ENCODE measurements at places on chromosomes 2 and 18.

GRCh38 chr2:20093263-20094141 lies 42.1 kb upstream of the LAPTM4A start:
- DNase-seq, result no peak

DNA sequence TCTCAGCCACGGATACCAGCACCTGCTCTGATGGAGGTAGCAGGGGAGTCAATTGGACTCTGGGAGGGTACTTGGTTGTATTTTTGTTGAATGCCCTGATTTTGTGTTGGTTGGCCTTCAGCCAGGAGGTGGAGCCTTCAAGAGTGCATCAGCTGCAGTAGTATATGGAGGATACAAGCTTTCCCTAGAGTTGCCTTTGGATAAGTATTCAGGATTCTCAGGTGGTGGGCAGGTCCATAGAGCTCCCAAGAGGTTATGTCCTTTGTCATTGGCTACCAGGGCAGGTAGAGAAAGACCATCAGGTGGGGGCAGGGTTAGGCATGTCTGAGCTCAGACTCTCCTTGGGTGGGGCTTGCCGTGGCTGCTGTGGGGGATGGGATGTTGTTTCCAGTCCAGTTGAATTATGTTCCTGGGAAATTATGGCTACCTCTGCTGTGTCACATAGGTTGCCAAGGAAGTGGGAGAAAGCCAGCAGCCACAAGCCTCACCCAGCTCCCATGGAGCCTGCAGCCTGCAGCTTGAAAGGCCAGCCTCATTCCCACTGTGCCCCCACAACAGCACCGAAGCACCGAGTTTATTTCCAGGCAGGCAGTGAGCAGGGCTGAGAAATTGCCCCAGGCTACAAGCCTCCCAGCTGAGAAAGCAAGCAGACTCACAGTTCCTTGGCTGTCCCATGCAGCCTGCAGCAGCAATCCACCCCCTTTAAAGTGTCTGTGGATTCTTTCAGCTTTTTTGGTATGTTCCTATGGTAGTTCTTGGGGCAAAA lies 38.6 kb upstream of the CHST9 start:
- no peak for DNase-seq

DNA sequence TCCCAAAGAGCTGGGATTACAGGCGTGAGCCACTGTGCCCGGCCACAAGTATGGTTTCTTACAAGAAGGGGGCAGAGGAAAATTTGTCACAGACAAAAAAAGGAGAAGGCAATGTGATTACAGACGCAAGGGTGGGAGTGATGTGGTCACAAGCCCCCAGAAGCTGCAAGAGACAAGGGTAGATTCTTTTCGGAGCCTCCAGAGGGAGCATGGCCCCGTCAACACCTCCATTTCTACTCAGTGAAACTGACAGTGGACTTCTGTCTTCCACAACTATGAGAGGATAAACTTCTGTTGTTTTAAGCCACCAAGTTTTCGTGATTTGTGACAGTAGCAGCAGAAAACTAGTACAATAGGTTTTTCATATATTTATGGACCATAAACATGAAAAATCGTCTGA lies 2.1 kb upstream of the TCF7L1 start:
- no peak for DNase-seq

- no peak for DNase-seq
These were observed 59.5 kb downstream of the DIPK1C start for GRCh38 chr18:74397572-74397971.

DNA sequence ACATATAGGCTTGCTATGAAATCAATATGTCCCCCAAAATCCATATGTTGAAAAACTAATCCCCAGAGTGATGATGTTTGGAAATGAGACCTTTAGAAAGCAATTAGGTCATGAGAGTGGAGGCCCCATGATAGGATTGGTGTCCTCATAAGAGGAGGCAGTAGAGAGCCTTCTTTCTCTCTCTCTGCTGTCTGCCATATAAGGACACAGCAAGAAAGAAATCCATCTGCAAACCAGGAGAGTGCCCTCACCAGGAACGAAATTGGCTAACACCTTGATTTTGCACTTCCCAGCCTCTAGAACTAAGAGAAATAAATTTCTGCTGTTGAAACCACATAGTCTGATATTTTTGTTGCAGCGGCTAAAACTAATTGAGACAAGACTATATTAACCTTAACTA lies 89.5 kb downstream of the NBAS start:
- no peak for DNase-seq

GRCh38 chr18:11522992-11523391 lies 86.4 kb upstream of the SLC35G4 start:
- no peak for DNase-seq

- no peak for DNase-seq
These were observed 18.4 kb downstream of the SIX3 start for GRCh38 chr2:44959855-44960254.

DNA sequence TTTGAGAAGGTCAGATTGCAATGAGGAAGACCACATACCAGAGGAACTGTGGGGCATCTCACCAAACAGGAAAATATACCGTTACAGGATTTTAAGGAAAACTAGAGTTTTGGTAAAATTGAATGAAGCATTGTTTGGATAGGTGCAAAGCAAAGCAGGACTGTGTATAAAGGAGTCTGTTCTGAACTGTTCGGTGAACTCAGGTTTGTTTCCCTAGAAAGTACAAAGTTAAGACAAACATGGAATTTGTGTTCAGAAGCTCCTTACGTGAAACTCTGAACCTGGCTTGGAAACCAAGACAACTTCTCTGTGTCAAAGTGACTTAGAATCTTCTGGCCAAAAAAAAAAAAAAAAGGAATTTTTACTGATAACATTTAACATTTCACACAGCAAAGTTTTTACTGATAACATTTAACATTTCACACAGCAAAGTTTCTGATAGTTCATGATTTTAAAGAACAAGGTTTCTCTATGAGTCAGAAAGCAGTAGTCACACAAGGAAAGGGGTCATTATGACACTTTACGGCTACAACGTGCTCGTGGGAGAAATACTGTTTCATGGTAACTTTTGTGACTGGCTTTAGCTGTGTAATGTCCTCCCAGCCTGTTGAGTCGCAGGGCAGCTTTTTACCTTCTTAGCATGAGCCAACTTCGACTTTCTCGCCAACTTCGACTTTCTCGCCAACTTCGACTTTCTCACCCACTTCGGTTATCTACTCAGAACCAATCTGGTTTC lies 21.2 kb upstream of the TET3 start:
- no peak for DNase-seq

DNA sequence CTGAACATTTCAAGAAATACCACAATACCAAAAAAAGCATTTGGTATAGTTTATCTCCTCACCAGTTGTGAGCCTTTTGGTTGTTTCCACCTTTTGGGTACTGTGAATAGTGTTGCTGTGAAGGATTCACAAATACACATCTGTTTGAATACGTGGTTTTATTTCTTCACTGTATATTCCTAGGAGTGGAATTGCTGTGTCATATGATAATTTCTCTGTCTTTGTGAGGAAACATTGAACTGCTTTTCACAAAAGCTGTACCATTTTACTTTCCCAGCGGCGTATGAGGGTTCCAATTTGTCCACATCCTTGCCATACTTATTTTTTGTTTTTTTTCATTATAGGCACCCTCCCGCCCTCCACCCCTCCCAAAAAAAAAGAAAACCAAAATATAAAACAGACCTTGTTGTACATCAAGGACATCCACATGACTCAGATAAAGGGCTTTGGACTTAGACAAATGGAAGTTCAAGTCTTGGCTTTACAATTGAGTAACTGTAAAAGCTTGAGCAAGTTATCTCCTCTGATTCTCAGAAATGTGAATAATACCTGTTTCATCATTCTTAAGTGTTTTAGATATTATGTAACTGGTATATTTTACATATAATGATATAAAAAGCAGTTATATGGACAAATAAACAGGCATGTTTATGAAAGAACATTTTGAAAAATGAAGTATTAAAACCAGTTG lies 19.0 kb downstream of the UBE2E3 start:
- DNase-seq, result no peak

DNA sequence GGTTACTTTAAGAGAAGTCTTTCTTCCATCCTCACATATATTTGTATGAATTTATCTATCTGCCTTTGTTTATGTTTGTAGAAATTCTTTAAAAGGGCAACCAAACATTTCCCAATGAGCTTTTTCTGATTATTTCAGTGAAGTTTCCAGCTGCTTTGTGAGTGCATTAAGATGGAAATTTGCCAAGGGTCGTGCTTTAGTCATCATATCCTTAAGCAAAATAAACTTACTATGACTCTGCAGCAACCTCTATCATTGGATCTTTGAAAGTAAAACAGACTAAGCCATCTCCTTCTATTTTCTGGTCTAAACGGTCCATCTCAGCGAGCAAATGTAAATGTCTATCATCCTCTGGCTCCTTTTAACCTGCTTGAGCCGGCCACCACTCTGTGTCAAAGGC lies 489.3 kb downstream of the SOX11 start:
- no peak for DNase-seq

- DNase-seq, result no peak
These were observed 28.9 kb downstream of the KLF7 start for GRCh38 chr2:207136874-207137273.

DNA sequence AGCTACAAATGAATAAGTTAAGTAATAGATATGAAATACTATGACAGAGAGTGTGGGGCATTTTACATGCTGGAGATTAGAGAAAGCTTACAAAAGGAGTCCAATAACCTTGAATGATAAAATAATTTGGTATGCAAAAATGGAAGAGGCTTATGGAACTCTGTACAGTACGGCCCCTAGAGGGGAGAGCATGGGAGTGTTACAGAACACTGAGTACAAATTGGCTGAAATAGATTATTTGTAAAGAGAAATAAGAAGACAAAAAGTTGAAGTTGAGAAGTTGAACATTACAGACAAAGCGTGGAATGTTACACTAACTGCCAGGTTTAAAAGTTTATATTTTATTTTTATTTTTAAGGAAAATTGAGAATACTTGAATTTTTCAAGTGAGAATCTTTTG lies 192.1 kb upstream of the DOK6 start:
- DNase-seq, result no peak

- DNase-seq, result no peak
These were observed 107.9 kb downstream of the B3GNT2 start for GRCh38 chr2:62303788-62304187.

GRCh38 chr2:188916736-188917135 lies 57.4 kb upstream of the COL3A1 start:
- no peak for DNase-seq

DNA sequence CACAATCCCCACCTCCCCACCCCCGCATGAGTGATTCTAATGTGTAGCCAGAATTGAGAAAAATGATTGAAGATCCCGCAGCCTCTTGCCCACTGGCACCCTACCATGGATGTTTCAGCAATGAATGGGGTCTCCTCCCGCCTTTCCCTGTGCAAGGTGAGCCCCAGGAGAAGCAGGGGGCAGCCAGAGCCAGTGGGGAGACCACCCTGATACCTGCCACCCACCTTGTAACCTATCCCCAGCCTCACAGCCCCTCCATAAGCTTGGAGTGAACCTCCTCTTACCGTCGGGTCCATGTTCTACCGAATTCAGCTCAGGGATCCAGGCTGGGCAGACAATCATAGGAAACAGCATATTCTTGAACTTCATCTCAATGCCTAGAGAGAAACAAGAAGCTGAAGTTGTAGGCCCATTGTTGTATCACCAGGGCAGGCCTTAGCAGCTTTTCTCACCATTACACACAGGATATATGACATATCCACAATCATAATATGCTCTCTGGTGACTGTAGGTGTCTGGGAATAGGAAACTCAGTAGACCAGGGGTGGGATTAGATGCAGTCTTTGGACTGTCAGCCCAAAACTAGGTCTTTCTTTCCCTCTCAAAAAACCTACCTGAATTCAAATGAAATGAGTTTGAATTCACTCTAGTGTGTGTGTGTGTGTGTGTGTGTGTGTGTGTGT lies 30.9 kb downstream of the XDH start:
- DNase-seq, result no peak

- no peak for DNase-seq
These were observed 145.6 kb downstream of the NRP2 start for GRCh38 chr2:205827809-205828365.

GRCh38 chr2:126719191-126719832 lies 63.4 kb downstream of the GYPC start:
- no peak for DNase-seq

DNA sequence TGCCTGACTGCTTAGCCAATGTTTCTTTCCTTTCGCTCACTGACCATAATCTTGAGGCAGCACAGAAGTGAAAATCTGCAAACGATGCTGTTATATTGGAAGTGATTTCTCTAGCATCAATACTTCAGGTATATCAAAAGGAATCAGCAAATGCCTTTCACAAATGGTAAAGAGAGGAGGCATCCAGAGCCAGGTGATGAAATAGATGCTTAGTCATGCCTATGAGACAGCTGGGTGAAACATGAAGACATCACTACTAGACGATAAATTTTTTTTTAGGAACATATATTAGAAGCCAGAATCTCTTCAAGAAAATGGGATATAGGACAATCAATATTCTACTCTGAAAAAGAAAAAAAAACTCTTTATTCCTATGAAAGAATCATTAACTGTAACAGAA lies 249.2 kb upstream of the SLC39A10 start:
- no peak for DNase-seq

- DNase-seq, result no peak
These were observed 193.8 kb downstream of the IKZF2 start for GRCh38 chr2:212957624-212958023.

GRCh38 chr18:11118051-11118766 lies 31.2 kb downstream of the PIEZO2 start:
- no peak for DNase-seq

DNA sequence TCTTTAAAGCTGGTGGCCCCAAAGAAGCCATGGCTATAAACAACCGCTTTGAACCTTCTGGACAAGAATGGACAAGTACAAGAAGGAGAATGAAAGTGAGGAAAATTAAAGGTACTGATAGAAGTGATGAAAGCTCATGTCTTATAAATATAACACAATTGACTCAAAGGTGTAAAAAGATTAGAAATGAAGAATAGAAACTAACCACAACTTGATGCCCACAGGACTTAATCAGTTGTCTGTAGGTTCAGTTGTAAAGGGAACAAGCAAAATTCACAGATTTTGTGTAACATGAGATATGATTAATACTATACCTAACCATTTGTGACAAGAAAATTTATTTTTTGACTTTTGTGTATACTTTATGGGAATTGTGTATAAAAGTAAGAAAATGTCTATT lies 135.7 kb downstream of the NUP35 start:
- DNase-seq, result no peak

DNA sequence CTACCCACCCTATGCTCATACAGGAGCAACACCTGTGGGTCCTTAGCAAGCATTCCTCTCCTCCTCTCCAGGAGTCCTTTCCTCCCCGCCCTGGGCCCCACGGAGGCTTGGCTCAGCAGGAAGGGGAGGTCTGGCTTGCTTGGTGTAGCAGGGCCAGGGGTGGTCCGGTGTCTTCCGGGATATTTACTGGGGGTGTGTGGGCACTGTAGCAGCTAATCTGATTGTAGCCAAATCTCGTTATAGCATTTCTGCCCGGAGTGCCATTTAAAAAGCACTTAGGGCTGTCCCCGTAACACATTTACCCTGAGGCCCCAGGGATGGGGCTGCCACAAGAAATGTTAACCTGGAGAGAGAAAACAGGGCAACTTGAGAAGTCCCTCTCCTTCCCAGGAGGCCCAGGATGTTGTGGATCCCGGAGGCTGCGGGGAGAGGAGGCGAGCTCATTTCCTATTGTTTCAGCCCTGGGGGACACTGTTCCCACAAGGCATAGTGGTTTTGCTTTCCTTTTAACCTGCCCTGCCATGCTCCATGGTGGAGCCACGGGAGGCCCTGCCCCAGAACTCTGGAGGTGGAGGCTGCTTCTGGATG lies 134.5 kb downstream of the CLIP4 start:
- DNase-seq, result no peak

GRCh38 chr2:149814901-149815300 lies 227.3 kb upstream of the MMADHC start:
- DNase-seq, result no peak

Data from naive B cell (primary cell).